ENCODE measurements at places on chromosomes 7 and 10. TPM values are rescaled to one million over a fixed set of nuclear protein-coding genes. Genes with fewer than 3 reads are reported as not detected.
A peak's percentile ranks its signal among the peaks of the same experiment; 100 is the strongest.

DNA sequence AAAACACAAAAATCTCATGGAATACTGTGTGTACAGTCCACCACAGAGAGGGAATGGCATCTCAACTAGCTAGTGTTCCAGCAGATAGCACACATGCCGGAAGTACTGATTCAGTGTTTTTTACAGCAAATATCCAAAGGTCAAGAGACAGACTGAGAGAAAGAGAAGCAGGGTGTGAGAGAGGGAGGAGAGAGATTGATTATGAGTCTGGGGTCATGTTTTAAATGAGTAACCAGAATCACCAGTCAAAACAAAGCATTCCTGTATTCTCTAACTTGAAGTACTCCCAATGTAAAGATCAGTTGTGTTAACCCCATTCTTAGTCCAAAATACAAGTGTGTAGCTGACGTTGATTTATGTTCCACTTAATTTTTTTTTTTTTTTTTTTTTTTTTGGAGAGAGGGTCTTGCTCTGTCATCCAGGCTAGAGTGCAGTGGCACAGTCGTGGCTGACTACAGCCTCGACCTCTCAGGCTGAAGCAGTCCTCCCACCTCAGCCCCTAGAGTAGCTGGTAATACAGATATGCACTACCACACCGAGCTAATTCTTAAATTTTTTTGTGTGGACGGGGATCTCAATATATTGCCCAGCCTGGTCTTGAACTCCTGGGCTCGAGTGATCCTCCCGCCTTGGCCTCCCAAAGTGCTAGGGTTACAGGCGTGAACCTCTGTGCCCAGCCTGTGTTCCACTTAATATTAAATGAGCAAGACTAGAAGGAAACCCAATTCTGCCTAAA lies 114.2 kb downstream of the TAF3 start:
- DNase-seq = no peak

- DNase-seq = no peak
Measured at GRCh38 chr7:148332191-148333186, 258.1 kb upstream of the C7orf33 start.

GRCh38 chr10:116254422-116255155 lies 18.4 kb downstream of the GFRA1 start:
- DNase-seq = peak; percentile 72

- no peak for DNase-seq
Measured at GRCh38 chr7:148567524-148567923, 23.0 kb upstream of the C7orf33 start.

DNA sequence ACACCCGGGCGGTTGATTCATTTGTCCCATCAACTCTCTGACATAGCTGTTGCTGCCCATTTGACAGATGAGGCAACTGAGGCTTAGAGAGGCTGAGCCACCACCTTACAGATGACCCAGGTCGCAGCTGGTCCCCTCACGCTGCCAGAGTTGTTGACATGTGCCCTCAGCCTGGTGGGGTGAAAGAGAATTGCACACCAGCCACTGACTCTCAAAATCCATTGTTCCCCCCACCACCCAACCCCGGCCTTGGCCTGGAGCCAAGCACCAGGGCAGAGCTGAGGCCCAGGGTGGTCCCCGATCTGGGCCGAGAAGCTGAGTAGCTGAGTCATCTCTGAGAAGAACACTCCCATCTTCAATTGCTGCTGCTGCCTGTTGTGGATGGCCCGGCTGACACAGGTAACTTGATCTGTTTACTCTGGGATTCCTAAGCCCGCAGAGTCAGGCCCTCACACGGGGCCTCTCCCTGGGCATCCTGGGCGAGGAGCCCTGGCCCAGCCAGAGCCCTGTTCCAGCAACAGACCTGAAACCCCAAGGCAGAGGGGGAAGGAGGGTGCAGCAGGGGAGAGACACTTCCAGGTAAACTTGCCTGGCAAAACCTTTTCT lies 27.5 kb downstream of the PVRIG start:
- DNase-seq = no peak

Gene RASA4B
- 22.5 TPM for total RNA-seq

Gene ZNF277
- total RNA-seq = 25.0 TPM
